ENCODE measurements at places on chromosomes 4 and X.

GRCh38 chr4:7837597-7838135 is 102.0 kb downstream of the AFAP1 start:
- no peak for DNase-seq

DNA sequence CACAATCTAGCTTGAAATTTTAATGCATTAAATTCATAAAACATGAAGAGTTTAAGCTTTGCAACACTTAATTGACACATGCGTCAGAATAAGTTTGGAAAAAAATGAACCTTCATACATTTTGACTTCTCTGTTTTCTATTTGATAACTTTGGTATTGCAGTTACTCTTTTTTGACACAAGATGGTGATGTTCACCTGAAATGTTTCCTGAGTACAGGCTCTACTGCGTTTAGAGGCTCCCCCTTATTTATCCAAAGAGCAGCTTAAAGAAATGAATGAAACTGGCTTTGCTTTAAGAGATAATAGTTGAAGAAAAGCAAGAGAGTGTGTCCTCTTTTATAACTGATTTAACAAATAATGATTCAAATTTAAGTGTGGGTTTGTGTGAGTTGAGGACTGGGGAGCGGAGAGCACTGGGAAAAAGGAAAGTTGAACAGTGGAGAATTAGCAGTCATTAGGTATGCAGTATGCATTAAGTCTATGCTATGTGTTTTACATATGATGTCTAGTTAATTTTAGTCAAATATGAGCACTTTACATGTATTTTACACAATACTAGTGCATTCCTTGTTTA is 180.6 kb upstream of the NUDT6 start:
- no peak for DNase-seq

DNA sequence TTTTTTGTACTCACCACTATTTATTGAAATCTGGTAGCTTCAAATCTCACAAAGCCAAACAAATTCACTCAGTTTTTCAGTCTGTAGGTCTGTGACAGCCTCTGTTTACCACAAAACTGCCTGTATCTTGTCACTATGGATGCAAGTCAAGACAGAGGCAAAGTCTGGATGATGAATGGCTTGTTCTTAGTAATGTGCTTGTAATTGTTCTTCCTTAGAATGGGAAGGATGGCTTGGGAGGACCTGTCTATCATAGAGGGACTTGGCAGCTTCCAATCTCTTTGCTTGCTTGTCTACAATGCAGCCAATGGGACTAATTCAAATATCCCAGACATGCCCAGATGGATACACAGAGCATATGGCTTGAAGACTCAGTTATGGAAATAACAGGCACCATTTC is 141.2 kb upstream of the SCML1 start:
- DNase-seq, result no peak

GRCh38 chr4:151961456-151961855 is 200.6 kb upstream of the GATB start:
- DNase-seq, result no peak

DNA sequence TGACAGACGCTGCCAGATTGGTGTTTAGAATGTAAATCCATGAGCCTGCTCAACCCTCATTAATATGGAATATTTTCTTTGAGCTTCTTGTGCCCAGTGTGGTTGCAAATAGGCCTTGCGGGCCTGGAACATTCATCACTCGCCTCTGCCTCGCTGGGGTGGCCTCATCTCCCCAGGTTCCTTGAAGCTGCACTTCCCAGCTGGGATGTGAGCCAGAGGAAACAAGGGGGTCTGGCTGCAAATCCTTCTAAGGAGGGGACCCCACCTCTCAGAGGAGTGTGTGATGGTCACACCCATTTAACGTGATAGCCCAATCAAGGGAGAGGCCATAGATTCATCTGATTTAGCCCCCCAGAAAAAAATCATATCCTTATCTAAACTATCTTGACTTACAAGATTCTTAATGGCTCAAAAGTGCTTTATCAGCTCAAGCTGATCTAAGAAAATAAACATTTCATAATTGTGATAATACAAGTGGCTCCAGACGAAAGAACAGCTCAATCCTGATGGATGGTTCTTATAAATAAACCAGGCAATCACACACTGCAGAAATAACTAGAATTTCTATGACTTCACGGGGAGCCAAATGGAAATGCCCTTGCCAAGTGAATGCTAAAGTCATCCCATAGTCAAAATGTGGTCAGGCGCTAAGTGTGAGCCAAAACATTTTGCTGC is 189.9 kb downstream of the PTTG2 start:
- DNase-seq, result no peak

Data from T-helper 22 cell (primary cell).